ENCODE measurements at places on chromosomes 16 and 17.
A peak's percentile ranks its signal among the peaks of the same experiment; 100 is the strongest.

- DNase-seq: no peak
Observed at GRCh38 chr17:29699283-29699682, 76.6 kb upstream of the CORO6 start.

- DNase-seq: no peak
Observed at GRCh38 chr16:68892214-68892613, 48.9 kb downstream of the TANGO6 start.

GRCh38 chr16:69171325-69172084 is 15.5 kb upstream of the SNTB2 start:
- no peak for DNase-seq

DNA sequence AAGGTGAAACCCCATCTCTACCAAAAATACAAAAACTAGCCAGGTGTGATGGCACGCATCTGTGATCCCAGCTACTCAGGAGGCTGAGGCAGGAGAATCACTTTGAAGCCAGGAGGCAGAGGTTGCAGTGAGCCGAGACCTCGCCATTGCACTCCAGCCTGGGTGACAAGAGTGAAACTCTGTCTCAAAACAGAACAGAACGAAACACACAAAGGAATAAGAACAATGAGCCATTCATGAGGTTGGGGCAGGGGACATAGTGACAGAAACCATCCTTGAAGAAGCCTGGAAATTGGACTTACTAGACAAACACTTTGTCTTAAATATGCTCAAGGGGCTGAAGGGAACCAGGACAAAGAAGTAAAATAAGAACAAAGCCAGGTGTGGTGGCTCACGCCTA is 39.4 kb downstream of the WDR45B start:
- DNase-seq: no peak

GRCh38 chr17:78258323-78259191 is 27.1 kb downstream of the TMEM235 start:
- DNase-seq: no peak

- DNase-seq: no peak
Observed at GRCh38 chr17:63675607-63676546, 24.0 kb downstream of the LIMD2 start.

DNA sequence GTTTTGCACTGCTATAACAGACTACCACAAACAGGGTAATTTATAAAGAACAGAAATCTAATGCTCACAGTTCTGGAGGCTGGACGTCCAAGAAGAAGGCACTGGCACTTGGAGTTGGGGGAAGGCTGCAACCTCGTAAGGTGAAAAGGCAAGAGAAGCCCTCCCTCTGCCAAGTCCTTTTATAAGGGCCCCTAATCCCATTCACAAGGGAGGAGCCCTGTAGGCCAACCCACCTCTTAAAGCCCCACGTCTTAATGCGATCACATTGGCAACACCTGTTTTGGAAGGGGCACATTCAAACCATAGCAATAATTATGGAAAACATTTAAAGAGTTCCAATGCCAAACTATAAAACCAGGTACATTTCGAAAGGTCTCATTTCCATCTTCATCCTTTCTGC is 5.2 kb downstream of the PKD1L3 start:
- DNase-seq: no peak

- peak; percentile 70 for DNase-seq
Observed at GRCh38 chr17:48026502-48027321, 10.9 kb downstream of the COPZ2 start.

GRCh38 chr17:31475378-31476162 is 84.1 kb downstream of the RAB11FIP4 start:
- DNase-seq: no peak

- no peak for DNase-seq
Observed at GRCh38 chr16:63613701-63614100, 1508.2 kb downstream of the CDH11 start.

- no peak for DNase-seq
Observed at GRCh38 chr16:4535627-4536108, 2.9 kb downstream of the CDIP1 start.

DNA sequence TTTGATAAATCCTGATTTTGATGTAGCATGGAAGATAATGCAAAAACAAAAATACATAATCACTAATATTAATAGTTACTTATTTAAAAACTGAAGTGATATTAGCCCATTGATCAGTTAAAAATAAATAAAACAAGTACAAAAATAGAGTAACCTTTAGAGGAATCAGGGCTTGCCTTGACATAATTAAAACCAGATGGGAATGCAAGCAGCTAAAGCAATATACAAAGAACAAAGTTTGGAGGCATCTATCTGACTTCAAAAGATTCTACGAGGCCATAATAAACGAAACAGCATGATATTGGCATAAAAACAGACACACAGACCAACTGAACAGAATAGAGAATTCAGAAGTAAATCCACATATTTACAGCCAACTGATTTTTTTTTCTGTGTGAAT is 15.0 kb upstream of the HEATR3 start:
- no peak for DNase-seq

- no peak for DNase-seq
Observed at GRCh38 chr17:45993962-45994627, 5.0 kb upstream of the STH start.

DNA sequence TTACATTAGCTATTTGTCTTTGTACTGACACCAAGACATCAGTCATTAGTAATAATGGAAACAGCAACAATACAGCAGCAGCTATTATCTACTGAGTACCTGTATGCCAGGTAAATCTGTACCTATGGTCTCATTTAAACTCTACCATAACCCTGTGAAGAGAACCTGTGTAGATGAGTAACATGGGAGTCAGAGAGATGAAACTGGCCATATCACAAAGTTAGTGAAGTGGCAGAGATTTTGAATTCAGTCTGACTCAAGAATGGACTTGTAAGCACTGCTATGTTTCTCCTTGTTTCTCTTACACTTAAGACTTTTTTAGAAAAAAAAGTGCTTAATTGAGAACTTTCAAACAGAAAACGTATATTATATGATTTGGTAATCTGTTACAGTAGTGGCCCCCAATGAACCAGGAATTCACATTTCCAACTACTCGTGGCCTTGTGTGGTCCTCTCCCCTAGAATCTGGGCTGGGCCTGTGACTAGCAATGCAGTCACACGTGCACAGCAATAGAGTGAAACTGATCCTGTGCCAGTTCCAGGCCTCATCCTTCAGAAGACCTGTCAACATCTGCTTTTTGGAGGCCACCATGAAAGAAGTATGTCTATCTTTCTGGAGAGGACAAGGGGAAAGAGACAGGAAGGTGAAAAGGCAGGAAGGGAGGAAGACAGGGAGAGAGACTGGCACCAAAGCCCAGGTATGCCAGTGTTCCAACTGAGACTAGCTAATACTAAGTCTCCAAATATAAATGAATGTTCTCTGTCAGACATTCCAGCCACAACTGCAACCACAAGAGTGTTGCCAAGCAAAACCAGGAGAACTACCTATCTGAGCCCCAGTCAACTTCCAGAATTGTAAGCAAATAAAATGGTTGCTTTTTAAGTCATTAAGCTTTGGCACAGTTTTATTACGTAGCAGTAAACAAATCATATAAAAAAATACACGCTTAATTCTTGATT is 12.0 kb downstream of the CRLF3 start:
- no peak for DNase-seq

DNA sequence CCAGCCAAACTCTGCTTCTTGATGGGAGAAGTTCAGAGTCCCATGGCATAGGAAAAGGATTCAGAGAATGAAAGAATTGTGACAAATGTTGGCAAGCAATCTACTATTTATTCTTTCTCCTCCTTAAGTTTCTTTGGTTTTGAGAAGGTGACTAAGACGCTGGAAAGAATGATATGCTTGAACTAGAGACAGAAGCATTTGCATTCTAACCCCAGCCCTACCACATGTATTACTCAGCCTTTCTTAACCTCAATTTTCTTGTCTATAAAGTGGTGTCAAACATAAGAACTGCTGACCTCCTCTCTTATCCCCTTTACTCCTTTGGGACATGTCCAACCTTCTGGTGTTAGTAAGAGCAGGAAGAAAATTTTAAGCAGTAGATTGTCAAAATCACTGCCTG is 124.7 kb downstream of the HS3ST2 start:
- DNase-seq: no peak

DNA sequence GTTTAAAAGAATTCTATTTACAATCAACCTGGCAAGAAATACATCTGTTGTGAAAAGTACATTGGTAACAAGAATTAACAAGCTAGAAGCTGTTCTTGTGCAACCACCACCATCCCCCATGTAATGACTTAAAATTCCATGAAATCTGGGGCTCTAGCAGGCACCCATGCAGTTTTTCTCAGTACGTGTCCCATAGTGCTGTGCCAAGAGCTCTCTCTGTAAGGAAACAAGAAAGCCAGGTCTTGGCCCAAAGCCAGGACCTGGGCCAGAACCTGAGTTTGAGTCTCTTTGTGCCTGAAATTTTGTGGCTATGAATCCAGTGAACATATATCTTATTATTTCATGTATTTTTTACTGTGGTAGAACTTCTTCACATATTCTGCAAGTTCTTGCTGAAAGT is 46.6 kb downstream of the NUP93 start:
- DNase-seq: no peak

DNA sequence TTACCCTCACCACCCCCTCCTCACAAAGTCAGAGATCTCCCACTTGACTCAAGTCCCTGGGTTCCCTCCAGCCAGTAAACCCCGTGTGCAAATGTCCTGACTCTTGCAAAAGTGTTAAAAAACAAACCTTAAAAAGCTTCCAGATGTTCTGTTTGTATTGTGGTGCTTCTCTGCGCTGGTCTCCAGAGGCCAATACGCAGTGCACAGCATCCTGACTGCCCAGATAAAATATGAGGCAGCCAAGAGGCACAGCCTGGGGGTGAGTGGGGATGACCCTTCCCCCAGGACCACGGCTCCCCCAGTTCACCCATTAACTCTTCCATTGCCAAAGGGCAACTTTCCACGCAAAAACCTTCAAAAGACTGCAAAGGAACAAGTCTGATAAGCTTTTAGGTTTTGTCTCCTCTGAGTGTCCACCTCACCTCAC is 291.8 kb downstream of the SOX9 start:
- no peak for DNase-seq

GRCh38 chr16:12186774-12187335 is 210.3 kb downstream of the SNX29 start:
- DNase-seq: no peak

- no peak for DNase-seq
Observed at GRCh38 chr17:28944862-28945741, 6.2 kb downstream of the PHF12 start.

- DNase-seq: peak; percentile 73
Observed at GRCh38 chr17:57868007-57868909, 18.4 kb upstream of the MRPS23 start.

DNA sequence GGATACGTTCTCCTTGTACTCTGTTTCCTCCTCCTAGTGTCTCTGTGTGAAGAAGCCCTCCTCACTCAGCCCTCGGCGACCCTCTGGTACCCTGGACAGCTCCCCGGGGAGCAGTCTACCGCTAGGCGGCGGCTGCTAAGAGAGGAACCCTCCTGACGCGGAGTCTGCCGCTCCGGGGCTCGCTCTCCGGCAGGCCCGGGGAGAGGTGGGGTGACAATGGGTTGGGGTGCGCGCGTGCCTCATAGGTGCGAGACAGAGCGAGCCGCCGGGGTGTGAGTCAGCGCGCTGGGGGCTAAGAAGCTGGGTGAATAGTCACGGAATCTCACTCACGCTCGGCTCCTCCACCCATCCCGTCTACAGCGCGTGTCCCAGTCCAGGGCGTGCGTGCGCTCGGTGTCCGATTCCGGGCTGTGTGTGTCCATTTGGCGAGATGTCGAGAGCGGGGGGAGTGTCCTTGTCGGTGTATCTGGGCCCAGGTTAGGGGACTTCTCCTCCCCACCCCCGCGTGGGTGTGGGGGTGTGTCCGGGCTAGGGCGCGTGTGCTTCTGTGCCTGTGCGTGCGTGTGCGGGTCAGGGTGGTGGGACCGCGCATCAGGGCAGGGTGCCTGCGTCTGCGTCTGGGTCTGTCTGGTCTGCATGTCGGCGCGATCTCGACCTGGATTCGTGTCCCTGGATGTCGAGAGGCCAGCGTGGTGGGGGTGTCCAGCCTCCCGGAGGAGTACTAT is 577 bp upstream of the HS3ST2 start:
- DNase-seq: no peak

DNA sequence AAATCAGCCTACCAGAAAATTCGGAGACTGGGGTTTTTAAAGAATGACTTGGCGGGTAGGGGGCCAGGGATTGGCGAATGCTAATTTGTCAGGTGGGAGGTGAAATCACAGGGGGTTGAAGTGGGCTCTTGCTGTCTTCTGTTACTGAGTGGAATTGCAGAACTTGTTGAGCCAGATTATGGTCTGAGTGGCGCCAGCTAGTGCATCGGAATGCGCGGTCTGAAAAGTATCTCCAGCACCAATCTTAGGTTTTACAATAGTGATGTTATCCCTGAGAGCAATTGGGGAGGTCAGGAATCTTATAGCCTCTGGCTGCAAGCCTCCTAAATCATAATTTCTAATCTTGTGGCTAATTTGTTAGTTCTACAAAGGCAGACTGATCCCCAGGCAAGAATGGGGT is 762 bp upstream of the RBL2 start:
- DNase-seq: no peak

DNA sequence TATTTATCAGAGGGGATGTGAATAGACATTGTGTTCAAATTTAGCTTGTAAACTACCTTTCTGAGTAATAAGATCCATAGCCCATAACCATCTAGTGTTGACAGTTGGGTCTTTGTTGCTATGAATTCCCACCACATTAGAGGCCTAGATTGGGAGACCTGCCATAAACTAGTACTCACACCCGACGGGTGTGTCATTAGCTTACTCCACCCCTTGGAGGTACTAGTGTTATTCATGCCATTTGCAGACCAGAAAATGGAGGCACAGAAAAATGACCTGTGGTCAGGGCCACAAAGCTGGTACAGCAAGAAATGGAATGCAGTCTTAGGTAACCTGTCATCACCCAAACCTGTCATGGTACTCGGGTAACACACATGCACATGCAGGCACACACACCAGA is 41.3 kb upstream of the BCAR1 start:
- DNase-seq: no peak

GRCh38 chr17:17921192-17922069 is 50.8 kb downstream of the TOM1L2 start:
- DNase-seq: peak; percentile 87

DNA sequence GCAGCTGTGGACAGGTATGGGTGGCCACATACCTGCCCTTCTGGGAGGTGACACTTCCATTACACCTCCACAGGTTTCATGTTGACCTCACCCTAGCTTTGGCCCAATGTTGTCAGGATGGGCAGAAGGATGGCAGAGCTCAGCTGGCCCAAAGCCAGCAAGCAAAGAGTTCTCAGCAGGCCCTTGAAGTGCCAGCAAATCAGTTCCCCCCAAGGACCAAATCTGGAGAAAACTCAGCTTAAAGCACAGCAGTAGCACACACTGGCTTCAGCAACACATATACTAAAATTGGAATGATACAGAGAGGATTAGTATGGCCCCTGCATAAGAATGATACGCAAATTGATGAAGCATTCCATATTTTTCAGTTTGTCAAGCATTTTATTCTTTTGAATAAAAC is 13.4 kb downstream of the ARL4D start:
- DNase-seq: no peak

- no peak for DNase-seq
Observed at GRCh38 chr16:30830072-30830417, 43.0 kb upstream of the ZNF629 start.

- peak; percentile 70 for DNase-seq
Observed at GRCh38 chr17:41442739-41443138, 2.0 kb upstream of the KRT38 start.

Measured in BJ (cell line).